Eye (tissue), 1 donor: ENCODE measurements at places on chromosomes 16 and 17.

GRCh38 chr16:14219983-14220382 lies 148.9 kb downstream of the MRTFB start:
- no peak for DNase-seq

DNA sequence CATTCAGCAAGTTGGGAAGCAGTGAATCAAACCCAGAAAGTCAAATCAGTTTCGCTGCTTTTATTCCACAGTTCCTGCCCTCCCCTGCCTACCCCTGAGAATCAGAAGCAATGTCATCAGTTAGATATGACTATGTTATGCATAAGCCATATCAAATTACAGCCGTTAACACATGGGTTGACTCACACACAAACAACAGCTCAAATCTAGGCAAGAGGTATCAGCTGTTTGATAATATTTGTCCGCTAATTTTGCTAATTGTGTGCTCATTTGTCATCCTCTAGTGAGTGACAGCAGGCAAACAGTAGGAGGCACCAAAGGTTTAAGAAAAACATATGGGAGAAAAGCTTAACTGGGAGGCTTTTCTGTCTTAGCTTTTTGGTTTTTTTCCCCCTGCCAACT lies 327.4 kb upstream of the CCL2 start:
- DNase-seq = peak; percentile 50

DNA sequence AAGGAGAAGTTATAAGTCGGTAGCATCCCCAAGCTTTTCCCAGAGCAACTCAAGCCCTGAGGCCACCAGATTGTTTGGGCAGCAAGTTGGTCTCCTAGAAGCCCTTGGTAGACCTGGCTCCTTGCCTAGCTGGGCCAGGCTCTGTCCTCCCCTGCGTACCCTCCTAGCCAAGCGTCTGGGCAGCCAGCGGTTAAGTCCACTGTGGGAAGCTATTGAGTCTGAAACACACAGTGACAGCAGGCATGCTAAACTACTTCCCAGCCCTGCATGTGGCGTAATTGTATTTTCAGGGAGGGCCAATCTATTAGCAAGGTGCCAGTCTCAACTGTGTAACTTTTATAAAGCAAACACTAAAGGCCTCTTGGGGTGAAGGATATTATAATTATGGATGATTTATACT lies 419.1 kb upstream of the RBFOX1 start:
- no peak for DNase-seq

DNA sequence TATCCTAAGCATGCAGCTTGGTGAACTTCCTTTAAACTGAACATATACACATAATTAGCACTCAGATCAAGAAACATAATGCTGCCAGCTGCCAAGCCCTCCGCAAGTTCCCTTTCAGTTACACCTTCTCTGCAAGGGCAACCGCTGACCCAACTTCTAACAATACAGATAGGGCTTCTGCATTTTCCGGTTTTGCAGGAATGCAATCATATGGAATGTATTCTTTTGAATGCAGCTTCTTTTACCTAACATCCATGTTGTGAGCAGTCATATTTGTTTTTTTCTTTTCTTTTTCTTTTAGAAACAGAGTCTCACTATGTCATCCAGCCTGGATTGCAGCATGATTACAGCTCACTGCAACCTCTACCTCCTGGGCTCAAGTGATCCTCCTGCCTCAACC lies 110.7 kb downstream of the GSG1L start:
- DNase-seq = no peak

GRCh38 chr17:44780845-44781480 lies 22.2 kb downstream of the ADAM11 start:
- DNase-seq = no peak

DNA sequence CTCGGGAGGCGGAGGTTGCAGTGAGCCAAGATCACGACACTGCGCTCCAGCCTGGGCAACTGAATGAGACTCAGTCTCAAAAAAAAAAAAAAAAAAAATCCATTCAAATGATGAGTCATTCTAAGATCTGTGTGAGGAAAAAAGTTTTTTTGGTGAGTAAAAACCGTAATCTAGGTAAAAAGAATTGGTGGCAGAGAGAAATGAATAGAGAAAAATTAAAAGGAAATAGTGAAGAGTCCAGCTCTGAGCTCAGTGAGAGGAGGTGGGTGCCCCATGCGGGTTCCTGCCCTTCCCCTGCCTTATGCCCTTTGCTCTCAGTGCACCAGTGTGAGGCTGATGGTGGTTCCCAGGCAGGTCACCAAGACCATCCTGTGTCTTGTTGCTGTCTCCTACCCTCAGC lies 20.9 kb downstream of the GAN start:
- DNase-seq = no peak

DNA sequence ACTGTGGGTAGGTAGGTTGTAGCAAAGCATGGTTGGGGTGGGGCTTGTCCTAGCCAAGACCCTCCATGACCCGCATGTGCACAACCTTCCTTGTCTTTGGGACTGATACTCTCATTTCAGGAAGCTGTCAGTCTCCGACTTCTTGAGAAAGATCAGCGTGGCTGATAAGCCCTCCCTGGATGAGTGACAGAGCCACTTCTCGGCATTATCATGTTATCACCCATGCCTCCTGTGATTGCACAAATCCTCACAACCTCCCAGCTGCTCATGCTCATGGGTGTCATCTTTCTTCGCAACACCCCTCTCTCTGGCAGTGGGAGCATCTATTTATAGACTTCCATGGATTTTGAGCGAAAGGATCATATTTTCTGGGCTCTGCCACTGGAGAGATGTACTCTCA lies 314.2 kb downstream of the FOXL1 start:
- no peak for DNase-seq

- DNase-seq = no peak
Measured at GRCh38 chr16:72457243-72457940, 285.4 kb upstream of the PMFBP1 start.

DNA sequence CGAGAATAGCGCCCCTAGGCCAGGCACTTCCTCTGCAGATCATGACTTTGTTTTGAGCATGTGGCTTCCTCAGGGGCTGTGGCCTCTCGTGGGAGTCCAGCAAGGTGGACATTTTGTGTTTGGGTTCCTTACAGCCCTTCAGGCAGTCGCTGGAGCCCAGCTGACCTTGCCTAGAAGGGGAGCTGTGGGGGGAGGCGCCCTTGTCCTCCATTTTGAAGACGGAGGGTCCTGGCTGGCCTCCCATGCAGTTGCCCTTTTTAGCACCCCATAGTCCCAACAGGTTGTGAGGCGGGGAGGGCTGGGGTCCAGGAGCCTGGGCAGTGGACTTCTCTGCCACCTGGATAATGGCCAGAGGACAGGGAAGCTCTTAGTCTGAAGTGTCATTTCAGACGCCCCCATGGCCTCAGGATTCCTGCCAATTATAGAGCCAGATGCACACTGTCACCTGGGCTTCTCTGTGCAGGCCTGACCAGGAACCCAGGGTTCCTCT lies 1.4 kb downstream of the SOST start:
- no peak for DNase-seq

- DNase-seq = peak; percentile 55
Measured at GRCh38 chr16:72927199-72928089, 120.5 kb downstream of the ZFHX3 start.

DNA sequence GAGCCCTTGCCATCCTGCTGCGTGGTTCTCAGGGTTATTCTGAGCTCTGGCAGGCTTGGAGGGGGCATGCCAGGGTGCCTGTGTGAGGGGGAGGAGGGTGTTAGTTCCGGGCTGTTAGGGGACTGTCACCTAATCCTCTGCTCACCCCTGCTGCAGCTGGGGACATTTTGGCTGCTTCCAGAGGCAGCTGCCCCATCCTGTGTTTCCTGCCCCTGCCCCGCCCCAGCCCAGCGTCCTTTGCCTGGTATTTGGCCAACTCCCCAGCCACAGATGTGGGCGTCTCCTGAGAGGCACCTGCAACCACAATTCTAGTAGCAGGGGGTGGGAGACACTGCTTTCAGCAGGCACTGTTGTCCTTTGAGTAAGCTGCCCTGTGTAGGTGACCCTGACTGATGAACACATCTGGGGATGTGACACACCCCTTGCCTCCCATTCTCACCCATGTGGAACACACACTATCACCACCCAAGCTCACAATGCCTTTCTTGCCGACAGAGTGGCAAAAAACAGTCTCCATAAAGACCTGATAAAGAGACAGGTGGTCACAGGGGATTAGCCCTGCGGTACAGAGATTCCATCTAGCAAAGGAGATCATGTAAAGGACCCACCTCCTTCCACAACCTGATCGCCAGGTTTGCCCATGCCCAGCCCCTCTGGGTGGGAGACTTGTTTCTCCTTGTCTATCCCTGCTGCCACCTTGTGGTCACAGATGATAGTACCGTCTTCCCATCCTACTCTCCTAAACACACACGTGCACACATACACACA lies at the start of gene CHRNE:
CHRNE (minus strand) TSS at position 48 of the 768 bp plus-strand sequence; CDS start at position 13, 35 bp downstream.
- DNase-seq = peak; percentile 91

DNA sequence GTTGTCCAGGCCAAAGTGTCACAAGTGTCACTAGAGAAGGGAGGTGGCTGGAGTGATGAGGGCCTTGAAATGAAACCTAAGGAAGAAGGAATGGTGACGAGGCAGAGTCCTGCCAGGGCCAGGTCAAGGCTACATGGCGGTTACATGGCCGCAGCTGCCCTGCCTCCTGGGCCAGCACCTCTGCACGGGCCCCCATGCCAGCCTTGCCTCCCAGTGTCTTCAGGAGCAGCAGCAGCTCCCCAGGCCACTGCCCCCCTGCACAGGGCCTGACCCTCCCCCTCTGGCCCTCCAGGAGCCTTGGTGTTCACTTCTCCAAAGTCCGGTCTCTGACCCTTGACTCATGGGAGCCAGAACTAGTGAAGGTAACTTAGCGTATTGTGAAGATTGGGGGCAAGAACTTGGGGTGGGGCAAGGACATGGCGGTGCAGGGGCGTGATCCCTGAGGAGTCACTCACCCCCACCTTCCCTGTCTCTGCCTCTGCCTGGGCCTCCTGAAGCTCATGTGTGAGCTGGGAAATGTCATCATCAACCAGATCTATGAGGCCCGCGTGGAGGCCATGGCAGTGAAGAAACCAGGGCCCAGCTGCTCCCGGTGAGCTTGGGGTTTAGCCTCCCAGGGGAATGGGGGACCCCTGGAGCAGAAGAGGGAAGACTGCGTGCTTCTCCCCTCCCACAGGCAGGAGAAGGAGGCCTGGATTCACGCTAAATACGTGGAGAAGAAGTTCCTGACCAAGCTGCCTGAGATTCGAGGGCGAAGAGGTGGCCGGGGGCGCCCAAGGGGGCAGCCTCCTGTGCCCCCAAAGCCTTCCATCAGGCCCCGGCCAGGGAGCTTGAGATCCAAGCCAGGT lies 4.1 kb upstream of the KCTD11 start:
- DNase-seq = no peak

DNA sequence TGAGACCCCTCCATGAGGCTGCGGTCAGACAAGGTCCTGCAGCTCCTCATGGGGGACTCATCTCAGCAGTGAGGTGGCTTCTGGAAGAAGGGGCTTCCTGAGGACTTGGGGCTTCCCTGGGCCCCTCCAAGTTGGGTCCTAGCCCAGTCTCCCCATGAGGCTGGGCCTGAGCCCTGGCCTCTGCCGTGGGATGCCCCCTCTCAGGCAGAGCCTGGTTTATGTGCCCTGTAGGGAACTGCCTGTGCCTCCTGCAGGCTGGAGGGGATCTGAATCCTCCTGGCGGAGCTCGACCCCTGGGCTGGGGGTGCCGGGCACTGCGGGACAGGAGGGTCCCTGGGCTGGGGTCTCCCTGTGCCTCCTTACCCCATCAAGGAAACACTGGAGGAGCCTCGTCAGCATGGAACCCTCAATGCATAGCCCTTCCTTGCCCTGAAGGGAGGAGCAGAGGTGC lies 45.8 kb downstream of the TNFRSF13B start:
- no peak for DNase-seq

- DNase-seq = no peak
Measured at GRCh38 chr17:41532947-41533570, 5.0 kb upstream of the KRT19 start.

DNA sequence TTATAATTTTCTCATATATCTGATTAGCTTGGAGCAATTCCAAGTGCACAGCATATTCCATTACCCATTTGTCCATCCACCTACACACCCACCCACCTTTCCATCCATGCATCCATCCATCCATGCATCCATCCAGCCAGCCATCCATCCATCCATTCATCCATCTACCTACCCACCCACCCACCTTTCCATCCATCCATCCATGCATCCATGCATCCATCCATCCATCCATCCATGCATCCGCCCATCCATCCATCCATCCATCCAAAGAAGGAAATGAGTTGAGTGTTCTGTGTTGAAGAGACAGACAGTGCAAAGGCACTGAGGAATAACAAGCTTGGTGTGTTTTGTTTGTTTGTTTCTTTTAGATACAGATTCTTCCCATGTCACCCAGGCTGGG lies 78.7 kb upstream of the FAM20A start:
- no peak for DNase-seq

GRCh38 chr16:86899151-86899550 lies 320.8 kb downstream of the FOXL1 start:
- DNase-seq = no peak

GRCh38 chr17:81036197-81036941 lies 1.4 kb downstream of the BAIAP2 start:
- peak; percentile 63 for DNase-seq

DNA sequence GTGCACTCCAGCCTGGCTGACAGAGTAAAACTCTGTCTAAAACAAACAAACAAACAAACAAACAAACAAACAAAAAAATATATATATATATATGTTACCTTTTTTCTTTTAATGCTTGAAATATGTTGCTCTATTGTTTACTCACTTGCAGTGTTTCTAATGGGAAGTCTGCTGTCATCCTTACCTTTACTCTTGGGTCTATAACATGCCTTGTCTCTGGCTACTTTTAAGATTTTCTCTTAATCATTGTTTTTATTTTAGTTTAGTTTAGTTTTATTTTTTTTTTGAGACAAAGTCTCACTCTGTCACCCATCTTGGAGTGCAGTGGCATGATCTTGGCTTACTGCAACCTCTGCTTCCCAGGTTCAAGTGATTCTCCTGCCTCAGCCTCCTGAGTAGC lies 16.1 kb upstream of the TNRC6A start:
- DNase-seq = no peak

- DNase-seq = peak; percentile 72
Measured at GRCh38 chr16:13517841-13518240, 402.1 kb upstream of the ERCC4 start.

- no peak for DNase-seq
Measured at GRCh38 chr17:82844796-82845162, 5.0 kb upstream of the ZNF750 start.

GRCh38 chr16:87853411-87854052 lies 15.8 kb downstream of the SLC7A5 start:
- DNase-seq = peak; percentile 93

- no peak for DNase-seq
Measured at GRCh38 chr17:9258115-9259015, 237.1 kb downstream of the NTN1 start.

GRCh38 chr17:29568331-29569244 lies at the start of gene TP53I13:
Gene TP53I13, plus strand, starts transcription at chr17:29568701. Its CDS starts 58 bp downstream, at chr17:29568759.
- DNase-seq = peak; percentile 93

GRCh38 chr16:81797443-81797842 lies 18.4 kb downstream of the PLCG2 start:
- no peak for DNase-seq

DNA sequence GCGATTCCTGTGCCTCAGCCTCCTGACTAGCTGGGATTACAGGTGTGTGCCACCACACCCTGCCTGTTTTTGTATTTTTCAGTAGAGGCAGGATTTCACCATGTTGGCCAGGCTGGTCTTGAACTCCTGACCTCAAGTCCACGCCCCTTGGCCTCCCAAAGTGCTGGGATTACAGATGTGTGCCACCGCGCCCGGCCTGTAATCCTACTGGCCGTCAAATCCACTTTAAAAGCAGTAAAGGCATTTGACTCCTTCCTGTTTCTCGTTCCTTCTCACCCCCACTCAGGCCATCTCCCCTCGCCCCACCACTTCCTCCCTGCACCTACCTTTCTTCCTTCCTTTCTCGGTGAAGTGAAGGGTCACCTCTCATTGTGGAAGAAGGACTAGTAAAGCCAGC lies 69.4 kb upstream of the CREBBP start:
- DNase-seq = no peak
